ENCODE measurements at places on chromosomes 3 and 15.

- no peak for DNase-seq
Measured at GRCh38 chr3:133474817-133475216, 75.0 kb downstream of the BFSP2 start.

DNA sequence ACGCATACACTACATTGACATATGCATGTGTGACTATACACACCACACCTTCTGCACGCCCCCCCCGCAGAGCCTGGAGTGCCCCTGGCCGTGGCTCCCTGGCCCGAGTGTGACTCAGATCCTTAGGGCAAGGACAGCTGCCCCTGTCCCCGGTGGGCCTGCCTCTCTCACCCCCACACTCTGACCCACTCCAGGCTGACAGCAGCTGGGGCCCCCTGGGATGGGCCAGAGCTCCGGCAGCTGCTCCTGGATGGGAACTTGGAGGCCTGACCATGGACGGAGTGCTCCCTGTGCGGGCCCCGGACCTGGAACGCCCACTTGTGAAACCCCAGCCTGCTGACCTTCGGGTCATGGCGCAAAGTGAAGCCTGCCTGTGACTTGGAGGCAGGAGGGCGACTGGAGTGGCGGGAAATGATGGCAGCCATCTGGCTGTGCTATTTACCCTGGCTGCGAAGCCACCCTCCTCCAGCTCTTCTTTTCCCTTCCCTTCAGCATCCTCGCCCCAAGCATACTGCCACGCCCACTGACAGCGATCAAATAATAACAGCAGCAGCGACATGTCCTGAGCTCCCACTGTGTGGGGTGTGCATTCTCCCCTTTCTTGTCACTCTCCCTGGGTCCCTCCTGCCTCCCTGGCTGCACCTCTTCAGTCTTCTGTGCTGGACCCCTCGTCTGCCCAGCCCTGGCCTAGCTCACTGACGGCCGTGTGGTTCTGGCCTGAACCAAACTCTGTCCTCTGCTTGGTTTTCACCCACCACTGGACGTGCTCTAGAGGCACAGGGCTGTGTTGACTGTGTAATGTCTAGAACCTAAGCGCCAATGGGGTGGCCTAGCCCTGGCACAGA lies 90.7 kb upstream of the MEF2A start:
- no peak for DNase-seq

DNA sequence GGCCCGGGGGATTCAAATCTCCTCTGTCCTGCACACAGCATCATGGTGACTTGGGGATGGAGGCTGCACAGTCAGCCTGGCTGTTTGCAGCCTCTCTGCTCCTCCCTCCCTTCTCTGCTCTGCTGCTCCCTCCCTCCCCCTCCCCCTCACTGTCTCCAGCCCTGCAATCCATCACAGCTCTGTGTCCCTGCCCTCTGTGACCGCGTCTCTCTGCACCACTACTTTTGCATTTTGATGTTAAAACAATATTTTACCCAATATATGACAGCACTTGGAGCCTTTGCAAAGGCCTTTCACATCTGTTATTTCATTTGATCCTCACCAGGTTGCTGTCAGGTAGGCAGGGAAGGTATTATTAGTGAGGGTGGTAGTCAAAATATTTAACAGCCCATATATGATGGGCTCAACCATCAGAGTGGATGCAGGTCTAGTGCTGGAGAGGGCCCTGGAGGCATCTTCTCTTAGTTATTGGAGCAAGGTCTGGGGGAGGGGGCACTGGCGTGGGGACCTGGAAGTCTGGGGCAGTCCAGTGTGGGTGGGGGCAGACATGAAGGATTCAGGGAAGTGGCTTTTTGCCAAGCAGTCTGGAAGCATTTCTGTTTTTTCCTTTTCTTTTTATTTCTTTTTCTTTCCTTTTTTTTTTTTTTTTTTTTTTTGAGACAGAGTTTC lies 16.3 kb upstream of the VPS8 start:
- DNase-seq: no peak

- no peak for DNase-seq
Measured at GRCh38 chr3:42884324-42884723, 8.6 kb upstream of the CYP8B1 start.

GRCh38 chr15:70195587-70196305 lies 98.0 kb upstream of the TLE3 start:
- no peak for DNase-seq

- DNase-seq: no peak
Measured at GRCh38 chr15:92899601-92899947, 550 bp upstream of the CHD2 start.

DNA sequence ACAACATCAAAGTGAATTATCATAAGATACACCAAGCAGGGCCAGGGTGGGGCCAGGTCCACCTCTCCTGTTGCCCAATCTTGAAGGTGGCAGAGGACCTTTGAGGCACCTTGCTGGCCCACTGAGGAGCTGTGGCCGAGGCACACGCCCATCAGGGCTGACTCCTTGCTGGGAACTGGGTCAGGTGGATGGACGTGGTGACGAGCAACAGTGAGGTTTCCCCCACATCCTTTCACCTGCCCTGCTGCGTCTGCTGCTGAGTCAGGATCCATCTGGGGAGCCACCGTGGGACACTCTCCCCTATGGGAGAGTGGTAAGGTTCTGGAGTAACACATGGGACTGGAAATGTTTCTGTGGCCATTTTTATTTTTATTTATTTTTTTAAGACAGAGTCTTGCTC lies 17.3 kb upstream of the FURIN start:
- DNase-seq: no peak

DNA sequence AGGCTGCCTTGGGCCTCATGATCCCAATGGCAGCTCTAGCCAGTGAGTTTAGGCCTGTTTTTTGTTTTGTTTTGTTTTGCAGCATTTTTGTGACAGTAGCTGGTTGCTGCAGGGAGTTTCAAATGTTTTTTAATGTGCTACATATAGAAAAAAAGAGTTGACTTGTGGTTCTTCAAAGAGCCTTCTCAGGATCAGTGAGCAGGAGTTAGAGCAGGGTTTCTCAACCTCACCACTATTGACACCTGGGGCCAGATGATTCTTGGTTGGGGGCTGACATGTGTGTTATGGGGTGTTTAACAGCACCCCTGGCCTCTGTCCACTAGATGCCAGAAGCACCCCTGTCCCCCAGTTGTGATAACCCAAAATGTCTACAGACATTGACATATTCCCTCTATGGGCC lies 17.9 kb downstream of the APH1B start:
- DNase-seq: no peak

DNA sequence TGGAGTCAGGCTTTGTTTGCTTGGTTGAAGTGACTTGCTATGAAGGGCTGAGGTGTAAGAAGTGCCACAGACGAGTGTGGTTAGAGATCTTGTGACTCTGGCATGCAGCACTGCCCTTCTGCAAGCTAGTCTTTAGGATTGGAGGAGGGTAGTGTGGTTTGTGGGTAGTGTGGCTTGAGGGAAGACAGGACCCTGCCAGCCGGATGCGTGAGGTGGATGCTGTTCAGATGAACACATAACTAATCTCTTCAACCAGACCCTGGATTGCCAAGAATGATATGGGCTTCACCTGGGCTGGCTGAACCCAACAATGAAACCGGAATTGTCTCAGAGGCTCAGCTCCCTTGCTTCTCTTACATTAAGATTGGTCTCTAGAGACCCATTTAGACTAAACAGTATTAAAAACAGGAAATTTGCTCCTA lies 32.7 kb downstream of the STARD9 start:
- DNase-seq: no peak

DNA sequence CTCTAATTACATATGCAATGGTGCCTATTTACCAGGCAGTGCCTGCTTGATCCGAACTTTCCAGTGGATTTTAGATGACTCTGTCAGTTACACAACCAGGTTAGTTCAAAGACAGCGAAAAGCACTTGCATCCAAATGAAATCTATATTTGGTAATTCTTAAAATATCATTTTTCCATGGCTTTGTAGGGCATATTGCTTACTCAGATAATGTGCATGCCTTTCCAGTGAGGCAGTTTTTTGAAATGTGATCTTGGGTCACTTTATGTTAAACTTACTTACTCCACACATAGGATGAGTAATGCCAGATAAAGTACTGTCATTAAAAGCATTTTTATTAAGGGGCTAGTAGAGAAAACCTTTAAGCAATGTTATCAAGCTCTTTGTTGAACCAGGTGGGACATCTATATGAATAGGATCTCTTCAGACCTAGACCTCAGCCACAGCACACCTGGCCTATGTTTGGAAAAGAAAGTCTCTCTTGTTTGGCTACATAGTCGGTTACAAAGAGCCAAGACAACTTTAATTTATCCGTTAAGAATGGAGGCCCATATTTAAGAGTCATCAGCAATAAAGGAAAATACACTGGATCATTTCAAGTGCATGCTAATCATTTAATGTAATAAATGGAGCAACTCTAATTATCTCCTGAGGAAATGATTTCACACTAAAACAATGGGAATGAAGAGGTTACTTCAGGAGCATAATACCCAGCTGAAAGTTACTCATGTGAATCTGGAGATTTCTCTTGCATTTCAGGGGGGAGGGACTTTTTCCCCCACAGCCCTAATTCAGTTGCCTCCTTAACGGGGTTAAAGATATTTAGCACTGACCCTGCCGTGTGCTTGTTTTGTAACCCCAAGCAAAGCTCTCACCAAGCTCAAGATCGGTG lies 56.3 kb upstream of the TMCO5A start:
- peak; percentile 86 for DNase-seq

DNA sequence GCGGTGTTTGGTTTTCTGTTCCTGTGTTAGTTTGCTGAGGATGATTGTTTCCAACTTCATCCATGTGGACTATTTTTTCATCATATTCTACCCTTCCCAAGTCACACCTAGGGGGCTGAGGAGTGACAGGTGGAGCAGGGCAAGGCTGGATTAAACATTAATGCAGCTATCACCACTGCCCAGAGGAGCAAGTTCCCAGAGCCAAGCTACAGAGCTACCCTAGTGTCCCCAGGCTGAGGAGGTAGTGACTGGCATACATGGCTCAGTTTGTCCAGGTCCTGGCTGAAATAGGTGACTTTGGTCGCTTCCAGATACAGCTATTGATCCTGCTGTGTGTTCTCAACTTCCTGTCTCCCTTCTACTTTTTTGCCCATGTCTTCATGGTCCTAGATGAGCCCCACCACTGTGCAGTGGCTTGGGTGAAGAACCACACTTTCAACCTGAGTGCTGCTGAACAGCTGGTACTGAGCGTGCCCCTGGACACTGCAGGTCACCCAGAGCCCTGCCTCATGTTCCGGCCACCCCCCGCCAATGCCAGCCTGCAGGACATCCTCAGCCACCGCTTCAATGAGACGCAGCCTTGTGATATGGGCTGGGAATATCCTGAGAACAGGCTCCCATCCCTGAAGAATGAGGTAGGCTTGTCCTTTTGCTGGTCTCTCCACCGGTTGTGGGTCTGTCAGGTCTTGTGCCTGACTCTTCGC lies at the start of gene SLC22A13:
Gene SLC22A13 (plus strand): TSS at position 209 of the 704 bp plus-strand sequence. CDS start 49 bp downstream, at position 258.
- no peak for DNase-seq

DNA sequence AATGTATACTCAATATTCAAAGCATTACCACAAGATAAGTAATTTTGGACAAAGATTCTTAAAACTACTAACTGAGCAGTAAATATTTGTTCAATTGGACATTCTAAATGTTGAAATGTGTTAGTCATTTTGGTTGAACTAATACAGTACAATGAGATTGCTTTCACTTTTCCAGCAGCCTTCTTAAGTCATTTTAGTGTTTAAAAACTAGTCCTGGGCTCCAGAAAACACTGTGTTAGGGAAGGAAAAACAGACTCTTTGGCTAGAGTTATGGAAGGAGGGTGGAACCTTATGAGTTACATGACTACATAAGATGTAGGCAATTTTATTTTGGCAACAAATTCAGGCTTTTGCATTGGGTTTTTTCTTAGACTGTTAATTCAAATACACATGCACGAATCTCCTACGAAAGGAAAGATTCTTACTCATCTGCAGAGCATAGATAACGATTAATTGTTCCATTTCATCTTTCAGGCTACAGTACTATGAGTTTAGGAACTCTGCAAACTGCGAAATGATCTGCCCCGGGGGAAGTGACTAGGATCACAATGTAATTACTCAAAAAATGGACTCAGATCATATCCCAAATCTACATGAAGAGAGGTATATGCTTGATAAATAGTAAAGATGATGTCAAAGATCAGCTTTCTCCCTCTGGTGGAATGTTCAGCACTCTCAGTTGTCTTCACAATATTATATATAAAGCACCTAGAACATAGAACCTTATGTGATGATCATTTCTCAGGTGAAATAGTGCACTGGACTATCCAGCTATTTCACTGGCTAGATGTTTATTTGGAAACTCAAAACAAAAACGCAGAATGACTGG lies 492.8 kb upstream of the MDFIC2 start:
- DNase-seq: no peak

DNA sequence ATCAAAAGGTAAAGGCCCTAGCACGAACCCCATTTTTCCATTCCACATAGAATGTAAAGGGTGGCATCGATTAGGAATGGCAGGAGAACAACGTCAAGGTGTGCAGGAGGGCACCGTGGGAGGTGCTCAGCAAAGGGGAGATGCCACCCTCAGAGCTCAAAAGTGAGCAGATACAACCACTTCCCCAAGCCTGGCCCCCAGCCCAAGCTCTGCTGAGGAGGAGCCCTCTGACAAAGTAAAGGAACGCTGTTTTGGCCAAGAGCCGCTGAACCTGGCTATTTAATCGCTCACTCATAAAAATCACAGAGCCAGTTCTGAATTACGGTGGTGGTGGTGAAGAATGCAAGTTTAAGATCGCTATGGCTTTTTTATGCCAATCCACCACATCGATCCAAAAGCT lies 12.4 kb downstream of the GNB5 start:
- no peak for DNase-seq

GRCh38 chr15:52016316-52016715 lies 2.7 kb upstream of the MAPK6 start:
- no peak for DNase-seq

GRCh38 chr15:51377038-51377786 lies 35.8 kb downstream of the GLDN start:
- DNase-seq: no peak

GRCh38 chr15:79161837-79162508 lies 71.4 kb upstream of the RASGRF1 start:
- no peak for DNase-seq

DNA sequence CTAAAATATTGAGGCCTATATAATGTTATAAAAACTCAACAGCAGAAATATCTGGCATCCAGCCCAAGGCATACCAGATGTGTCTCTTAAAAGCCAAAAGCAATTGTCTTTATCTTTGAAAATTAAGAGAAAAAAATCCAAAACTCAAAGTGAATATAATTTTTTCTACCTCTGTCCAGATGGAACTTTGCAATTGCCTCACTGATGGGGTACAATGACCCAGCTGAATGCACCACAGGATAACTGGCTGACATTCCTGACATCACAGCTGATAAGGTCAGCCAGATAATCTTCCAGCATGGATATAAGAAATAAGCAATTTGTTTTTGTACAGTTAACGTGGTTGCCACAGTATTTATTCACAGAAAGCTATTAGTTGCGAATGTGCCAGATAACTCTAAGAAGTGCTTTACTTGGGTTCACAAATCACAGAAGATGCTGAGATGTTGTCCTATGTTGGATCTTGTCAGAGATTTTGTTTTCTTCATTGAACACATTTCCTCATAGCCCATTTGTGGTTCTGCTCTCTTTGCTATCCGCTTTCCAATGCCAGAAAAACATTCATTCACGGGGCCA lies 566.9 kb upstream of the CCDC54 start:
- no peak for DNase-seq

GRCh38 chr3:8518138-8518537 lies 16.5 kb downstream of the LMCD1 start:
- DNase-seq: no peak

GRCh38 chr15:58934521-58934920 lies 1.0 kb upstream of the SLTM start:
- DNase-seq: no peak

Data from fibroblast of skin of left quadriceps (primary cell).